Activated naive CD4-positive, alpha-beta T cell treated with Interleukin-2 at 50 U/mL for 16 hours (primary cell): ENCODE measurements at places on chromosomes 16 and 17.

DNA sequence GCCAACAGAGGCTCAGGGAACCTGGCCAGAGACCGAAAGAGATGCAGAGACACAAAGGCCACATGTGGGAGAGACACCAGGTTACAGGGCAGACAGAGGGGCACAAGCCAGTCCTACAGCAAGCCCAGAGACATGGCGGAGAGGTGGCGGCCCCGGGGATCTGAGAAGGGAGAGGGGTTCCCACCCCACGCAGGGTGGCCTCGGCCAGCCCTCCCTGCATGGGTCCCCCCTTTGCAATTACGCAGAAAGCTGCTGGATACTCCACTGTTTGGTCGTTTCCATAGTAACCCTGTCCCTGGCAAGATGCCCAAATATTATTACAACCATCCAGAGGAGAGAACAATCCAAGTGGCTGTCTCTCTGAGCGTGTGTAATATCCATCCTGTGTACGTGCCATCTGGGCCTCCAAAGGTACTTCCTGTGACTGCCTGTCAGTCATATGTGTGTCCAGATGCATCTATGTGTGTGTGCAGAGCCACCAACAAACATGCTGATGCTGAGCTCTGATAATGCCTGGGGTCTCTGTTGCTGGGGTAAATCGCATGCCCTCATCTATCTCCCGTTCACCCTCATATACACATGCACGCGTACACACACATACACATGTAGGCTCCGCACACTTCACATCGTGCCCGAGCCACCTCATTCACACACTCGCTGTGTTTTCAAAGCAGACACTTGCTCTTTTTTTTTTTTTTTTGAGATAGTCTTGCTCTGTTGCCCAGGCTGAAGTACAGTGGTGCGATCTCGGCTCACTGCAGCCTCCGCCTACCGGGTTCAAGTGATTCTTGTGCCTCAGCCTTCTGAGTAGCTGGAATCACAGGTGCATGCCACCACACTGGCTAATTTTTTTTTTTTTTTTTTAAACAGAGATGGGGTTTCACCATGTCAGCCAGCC, 5.5 kb downstream of the PCGF2 start:
- DNase-seq, result no peak

GRCh38 chr17:1009229-1010085, 12.5 kb downstream of the TIMM22 start:
- no peak for DNase-seq

- DNase-seq, result no peak
These were observed 158.1 kb upstream of the ASIC2 start for GRCh38 chr17:33451221-33451620.

- no peak for DNase-seq
These were observed 39.7 kb downstream of the BRCA1 start for GRCh38 chr17:43085474-43085873.

DNA sequence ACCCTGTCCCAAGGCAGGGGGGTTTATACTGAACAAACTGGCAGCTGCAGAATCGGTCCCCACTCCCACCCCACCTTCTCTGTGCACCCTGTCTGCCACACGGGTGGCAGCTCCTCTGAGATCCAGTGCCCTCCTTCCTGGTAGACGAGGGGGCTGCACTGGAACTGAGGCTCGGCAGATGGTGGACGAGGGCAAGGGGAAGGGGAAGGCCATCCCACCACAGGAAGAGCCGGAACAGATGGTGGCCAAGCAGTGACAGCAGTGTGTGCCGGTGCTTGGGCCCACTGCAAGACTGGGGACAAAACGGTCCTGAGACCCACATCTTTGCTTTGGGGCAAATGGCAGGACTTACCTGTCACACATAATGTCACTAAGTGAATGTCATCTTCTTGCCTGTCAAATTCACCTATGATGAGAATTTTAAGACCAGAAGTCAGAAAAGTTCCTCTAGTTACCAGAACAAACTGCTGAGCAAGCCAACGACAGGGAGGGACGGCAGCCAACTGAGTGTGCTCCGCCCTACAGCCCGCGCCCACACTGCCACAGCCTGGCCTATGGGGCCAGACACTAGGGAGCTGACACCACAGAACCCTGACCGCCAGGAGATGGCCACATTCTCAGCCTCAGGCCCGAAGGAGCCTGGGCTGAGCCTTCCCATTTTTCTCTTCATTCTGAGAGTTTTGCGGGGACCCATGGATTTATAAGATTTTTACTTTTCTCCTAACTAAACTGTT, 14.4 kb downstream of the NTAN1 start:
- no peak for DNase-seq

GRCh38 chr16:77581706-77582105, 140.6 kb upstream of the NUDT7 start:
- DNase-seq, result no peak

DNA sequence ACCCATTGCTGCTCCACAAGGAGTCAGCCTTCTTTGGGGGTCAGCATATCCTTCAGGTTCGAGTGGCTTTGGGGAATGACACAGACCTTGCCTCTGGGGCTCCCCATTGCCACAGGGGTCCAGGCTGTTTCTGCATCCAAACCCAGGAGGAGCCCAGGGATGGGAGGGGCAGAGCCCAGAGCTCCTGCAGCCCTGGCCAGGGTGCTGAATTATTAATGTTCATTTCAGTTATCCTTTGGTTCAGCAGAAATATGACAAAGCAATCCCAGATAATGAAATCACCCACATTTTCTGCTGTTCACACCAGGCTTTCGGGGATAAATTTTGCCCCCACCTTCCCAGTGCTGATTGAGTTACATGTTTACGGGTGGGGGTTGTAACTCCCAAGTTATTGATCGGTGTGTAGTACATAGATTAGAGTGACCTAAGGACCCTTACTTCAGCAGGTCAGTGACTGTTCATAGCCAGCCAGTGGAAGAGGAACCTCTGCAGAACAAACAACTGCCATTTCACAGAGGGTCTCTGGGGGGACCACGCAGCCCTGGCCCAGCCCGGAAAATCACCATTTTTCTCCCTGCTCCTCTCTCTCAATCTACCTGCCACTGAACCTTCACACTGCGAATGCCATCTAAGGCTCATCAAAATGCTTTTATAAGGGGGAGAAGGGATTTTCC, 240.3 kb upstream of the N4BP1 start:
- DNase-seq, result no peak

- DNase-seq, result no peak
These were observed 4.9 kb upstream of the PSMD7 start for GRCh38 chr16:74291577-74292208.

- no peak for DNase-seq
These were observed 31.8 kb downstream of the PITPNM3 start for GRCh38 chr17:6524520-6524919.

GRCh38 chr17:6571452-6571781, 15.1 kb upstream of the PITPNM3 start:
- no peak for DNase-seq

- no peak for DNase-seq
These were observed 11.3 kb downstream of the HS3ST3A1 start for GRCh38 chr17:13590441-13590840.

DNA sequence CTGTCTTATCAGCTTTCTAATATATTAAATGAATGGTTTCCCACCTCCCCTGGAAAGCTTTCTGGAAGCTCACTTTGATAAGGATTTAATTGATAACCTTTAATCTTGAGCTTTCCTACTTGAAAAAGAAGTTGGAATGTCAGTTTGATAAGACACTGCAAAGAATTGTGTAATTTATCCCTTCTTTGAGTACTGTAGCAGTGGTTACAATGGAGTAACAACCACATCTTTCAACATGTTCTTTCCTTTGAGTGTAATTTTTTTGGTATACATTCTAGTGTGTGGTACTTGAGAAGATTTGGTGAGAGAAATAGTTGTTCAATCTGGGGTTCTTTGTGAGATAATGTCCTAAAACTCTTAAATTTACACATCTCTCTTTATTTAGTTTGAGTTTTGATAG, 43.4 kb downstream of the CPD start:
- DNase-seq, result no peak

- DNase-seq, result no peak
These were observed 358.7 kb downstream of the SLC39A11 start for GRCh38 chr17:72733619-72734282.

DNA sequence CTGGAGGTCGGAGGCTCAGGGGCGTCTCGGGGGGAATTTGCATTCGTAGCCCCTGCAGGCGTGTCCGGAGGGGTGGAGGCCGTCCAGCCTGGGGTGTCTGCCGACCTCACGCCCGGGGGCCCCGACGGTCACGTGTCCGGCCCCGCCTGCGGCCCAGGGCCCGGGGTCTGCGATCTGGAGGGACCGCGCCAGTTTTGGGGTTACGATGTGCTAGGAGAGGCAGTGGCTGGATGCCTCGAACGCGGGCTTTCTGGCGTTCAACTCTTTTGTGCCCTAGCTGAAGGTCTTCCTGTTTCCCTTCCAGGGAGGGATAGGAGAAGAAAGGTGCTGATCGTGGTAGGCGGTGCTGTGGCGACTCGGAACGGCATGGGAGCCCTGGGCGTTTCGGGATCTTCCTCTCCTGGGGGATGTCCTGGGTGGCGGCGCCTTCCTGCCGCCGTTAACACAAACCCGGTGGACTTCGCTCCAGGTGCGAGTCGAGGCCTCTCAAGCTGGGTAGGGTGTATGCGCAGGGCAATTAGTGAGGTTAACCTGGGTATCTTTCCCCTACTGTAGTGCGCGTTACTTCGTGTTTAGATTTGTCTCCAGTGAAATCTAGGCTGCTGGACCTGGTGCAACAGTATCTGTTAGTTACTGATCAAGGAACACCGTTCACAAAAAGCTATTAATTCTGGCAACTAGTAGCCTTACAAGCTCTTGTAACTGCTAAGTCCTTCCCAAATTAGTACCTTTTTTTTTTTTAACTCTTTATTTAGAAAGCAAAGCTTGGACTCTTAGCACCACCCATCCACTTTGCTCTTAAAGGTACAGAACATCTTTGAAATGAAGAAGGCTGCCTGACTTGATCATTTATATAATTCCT, 1.3 kb downstream of the AKAP1 start:
- peak; percentile 11 for DNase-seq
